ENCODE measurements at places on chromosomes 2 and 18.

- DNase-seq, result no peak
Observed at GRCh38 chr18:25561918-25562317, 210.0 kb upstream of the ZNF521 start.

GRCh38 chr2:152646264-152646663 is 71.0 kb downstream of the PRPF40A start:
- no peak for DNase-seq

- DNase-seq, result no peak
Observed at GRCh38 chr2:70922235-70923234, 13.2 kb upstream of the ATP6V1B1 start.

GRCh38 chr2:101272045-101272784 is 19.5 kb downstream of the CNOT11 start:
- DNase-seq, result no peak

- DNase-seq, result no peak
Observed at GRCh38 chr18:60120231-60120750, 220.5 kb downstream of the PMAIP1 start.

DNA sequence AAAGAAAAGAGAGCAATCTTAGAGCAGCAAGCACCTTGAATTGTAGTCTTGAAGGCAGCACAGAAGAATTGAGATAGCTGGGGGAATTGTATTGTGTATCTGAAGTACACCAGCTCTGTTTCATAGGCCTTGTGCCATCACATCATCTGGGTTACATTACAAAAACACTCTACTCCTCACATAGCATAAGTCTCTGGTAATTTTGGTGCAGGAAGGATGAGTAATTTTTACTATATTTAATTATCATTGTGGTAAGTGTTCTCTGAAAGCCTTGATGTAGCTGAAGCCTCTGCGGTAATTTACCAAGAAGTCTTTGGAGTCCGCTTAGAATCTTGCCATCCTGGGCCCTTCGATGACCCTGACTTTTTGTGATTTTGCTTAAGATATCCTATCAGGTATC is 291.1 kb downstream of the ARHGAP15 start:
- no peak for DNase-seq

DNA sequence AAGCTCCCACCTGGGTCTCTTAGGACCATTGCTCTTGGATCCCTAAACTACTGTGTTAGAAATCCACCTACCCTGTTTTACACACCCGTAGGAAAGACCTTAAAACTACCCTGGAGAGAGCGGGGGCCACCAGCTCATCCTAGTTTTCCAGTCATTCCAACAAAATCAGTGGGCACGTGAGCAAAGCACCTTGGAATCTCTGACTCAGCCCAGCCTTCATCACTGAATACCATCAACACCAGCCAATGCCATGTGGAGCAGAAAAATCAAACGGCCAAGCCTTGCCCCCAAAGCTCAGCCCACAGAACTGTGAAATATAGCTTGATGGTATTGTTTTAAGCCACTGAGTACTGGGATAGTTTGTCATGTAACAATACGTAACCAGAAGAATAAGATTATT is 449.7 kb upstream of the CHAC2 start:
- no peak for DNase-seq

GRCh38 chr2:236085211-236085610 is 83.0 kb downstream of the GBX2 start:
- DNase-seq, result no peak

DNA sequence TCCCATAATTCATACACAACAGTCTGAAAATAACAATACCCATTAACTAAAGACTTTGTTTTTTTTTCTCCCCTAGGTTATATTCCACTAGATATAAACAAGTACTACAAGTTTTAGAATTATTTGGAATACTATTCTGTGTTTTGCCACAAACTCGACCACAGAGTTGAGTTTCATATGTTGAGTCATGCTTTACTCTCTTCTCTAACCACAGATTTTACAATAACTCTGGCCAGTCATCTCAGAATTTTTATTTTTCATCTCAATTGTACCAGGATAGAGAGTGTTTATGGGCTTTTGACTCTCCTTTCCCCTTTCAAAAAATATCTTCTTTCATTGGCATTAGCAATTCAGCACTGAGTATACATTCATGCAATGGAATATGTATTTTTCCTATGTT is 348.7 kb upstream of the GALNT5 start:
- DNase-seq, result no peak

- no peak for DNase-seq
Observed at GRCh38 chr2:19776941-19777514, 124.8 kb downstream of the TTC32 start.

DNA sequence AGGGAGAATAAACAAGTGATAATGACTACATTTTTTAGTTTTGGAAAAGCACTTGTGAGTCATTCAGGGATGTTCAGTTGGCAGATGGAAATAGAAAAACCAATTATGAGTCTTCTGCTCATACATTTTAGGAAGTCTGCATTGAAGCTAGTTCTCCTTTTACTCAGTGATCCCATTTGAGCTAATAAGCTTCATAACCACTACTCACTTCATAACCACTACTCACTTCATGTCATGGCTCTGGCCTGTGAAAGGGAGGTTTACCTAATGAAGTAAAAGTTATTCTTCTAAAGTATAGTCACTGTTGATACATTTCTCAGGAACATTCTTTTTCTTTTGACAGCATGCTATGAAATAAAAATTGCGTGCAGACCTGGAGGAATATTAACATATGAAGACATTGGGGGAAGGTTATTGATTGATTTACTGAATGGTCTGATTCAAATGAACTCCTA is 948.7 kb downstream of the TSN start:
- DNase-seq, result no peak

- no peak for DNase-seq
Observed at GRCh38 chr2:129129087-129129486, 810.4 kb upstream of the HS6ST1 start.

GRCh38 chr2:170502361-170503130 is 212.6 kb upstream of the SP5 start:
- DNase-seq, result no peak

GRCh38 chr2:954687-955000 is 4.0 kb downstream of the SNTG2 start:
- DNase-seq, result no peak

GRCh38 chr18:26723981-26724380 is 141.5 kb downstream of the AQP4 start:
- no peak for DNase-seq

- no peak for DNase-seq
Observed at GRCh38 chr2:157441072-157441454, 2.8 kb downstream of the CYTIP start.

GRCh38 chr2:234372506-234372905 is 124.4 kb downstream of the ARL4C start:
- DNase-seq, result no peak

DNA sequence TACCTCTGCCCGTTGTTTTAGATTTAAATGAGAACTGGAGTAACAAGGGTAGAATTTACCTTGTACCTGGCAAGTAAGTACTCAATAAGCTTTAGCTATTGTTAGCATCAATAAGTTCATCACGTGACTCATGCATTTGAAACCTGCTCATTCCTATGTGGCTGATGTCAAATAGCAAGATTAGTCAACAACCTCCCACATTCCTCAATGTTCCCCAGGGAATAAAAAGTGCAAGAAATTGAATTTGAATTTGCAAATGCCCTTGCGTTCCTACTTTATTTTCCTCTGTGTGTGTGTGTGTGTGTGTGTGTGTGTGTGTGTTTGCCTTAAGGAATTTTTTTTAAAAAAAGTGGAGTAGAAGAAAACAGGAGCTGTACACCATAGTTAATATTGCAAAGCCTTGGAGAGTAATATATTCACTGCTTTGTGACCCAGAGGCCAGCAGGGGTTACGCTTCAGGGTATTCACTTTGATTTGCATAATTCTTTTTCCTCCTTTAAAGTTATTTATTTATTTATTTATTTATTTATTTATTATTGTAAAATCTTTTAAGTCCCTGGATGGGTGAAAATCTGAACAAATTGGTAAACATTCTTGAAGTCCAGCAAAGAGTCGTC is 43.9 kb upstream of the DNAH7 start:
- DNase-seq, result no peak

DNA sequence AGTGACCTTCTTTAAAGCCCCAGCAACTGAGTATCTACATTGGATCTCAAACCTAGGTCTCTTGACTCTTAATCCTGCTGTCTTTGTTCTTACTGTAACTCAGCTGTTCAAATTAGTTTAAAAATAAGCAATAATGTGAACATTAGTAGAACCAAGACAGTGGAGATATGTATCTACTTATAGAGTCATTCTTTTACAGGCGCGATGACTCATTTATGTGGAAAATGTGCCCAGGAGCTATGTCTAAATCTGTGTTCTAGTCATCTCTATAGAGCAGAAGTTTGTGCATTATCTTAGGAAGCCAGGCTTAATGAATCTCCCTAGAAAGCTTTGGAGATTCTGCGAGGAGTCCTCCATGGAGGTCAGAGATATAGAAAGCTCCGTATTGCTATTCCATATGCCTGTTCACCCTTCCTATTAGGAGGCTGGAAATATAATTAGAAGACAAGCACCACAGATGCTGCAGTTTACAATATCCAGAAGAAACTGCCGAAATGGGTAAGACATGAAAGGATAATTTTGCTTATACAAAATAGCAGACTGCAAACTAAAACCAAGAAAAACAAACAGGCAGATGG is 211.6 kb downstream of the TRIB2 start:
- DNase-seq, result no peak

GRCh38 chr2:99689145-99689742 is 199.4 kb upstream of the REV1 start:
- no peak for DNase-seq

DNA sequence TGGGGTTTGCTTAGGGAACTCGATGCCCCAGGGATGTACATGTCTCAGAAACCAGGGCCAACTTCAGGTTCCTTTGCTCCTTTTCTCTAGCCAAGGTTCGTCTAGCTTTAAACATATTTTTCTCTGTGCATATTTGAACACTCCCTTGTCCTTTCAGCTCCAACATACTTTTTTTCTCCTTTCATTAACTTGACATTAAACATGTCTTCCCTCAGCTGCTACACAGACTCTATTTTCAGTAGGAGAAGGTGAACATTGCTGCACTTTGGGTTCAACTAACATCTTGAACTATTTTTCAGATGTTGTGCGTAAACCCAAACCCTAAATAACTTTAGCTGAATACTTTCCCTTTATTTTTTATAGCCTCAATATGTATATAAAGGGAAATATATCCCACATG is 212.9 kb downstream of the MTX2 start:
- DNase-seq, result no peak

DNA sequence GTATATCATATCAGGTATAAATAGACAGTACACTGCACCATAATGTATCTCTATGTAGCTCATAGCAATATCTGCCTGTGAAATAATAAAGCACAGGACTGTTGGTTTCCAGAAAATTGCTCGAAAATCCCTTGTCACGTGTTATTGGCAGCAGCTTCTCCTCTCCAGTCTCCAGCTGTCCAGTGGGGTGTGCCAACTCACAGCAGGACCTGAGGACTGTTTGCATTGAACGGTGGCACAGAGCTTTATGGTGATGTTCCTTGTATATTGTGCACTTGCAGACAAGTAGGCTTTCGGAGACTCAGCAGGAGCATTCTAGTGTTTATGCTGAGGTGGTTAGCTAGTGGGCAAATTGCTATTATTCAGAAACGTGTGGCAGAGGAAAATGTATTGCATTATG is 182.2 kb upstream of the ATP5MC3 start:
- DNase-seq, result peak; percentile 15

- no peak for DNase-seq
Observed at GRCh38 chr2:140154271-140154670, 1374.1 kb upstream of the NXPH2 start.

GRCh38 chr2:50786345-50786744 is 245.6 kb downstream of the NRXN1 start:
- DNase-seq, result no peak

DNA sequence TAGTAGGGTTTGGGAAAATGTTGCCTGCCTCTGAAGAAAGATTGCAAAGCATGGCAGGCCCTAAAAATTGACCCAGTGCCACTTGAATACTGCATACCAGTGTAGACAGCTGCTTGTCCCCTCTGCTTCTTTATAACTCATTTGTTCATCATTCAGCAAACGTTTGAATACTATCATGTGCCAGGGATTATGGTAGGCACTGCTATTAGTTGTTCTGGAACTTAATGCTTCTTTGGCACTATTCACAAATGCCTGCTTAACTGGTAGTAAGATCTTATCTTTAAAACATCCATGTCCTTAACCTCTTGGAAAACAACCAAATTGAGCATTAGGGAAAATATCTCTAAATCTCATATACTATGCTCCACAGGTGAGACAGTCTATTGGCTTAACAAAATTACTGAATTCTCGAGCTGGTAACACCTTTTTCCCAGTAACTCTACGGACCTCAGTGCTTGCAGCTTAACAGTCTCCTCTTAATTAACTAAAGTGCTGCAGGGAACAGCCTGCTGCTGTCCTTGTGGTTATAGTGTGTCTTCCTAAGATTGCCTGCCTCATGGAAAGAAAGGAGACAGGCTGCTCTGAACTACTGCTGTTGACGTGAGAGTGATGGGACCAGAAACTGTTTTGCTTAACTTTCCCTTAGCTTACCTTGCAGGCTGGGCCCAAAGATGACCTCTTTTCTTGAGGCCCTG is 93.2 kb downstream of the MIB1 start:
- DNase-seq, result no peak

- no peak for DNase-seq
Observed at GRCh38 chr2:187679454-187679853, 125.2 kb upstream of the TFPI start.

- no peak for DNase-seq
Observed at GRCh38 chr2:170091436-170091835, 86.5 kb upstream of the MYO3B start.

DNA sequence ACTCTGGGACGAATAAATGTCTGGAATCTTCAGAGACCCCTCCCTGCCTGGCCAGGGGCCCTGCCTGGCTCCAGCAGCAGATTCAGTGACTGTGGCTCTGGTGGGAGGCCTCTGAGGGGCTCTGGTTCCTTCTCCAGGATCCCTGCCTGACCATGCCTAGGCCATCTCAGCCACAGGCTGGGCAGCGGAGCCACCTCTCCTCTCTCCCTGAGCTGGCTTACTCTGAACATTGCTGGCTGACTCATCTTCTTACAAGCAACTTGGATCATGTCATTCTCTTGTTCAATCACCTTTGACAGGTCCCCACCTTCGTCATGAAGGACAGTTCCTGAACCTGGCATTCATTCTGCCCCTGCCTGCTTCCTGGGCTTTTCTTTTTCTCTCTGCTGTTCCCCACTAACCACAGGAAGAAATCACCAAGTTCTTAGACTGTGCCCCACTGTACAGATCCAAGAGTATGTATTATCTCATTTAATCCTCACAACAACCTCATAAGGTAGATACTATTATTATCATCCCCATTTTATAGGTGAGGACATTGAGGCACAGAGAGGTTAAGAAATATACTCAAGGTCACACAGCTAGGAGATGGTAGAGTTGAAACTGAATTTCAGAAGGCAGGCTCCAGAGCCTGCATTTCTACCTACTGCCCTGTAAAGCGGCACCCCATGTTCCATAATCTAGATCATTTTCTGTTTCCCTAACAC is 155.5 kb upstream of the SMAD2 start:
- DNase-seq, result no peak

GRCh38 chr2:161384864-161385263 is 31.2 kb upstream of the TBR1 start:
- no peak for DNase-seq

GRCh38 chr18:56715121-56715520 is 64.0 kb downstream of the WDR7 start:
- no peak for DNase-seq

- DNase-seq, result no peak
Observed at GRCh38 chr2:85057226-85057962, 75.8 kb upstream of the TCF7L1 start.

- DNase-seq, result no peak
Observed at GRCh38 chr2:48693066-48693465, 62.5 kb downstream of the LHCGR start.

All from testis (tissue), 5 donors.